ENCODE measurements at places on chromosomes 6 and 20.

DNA sequence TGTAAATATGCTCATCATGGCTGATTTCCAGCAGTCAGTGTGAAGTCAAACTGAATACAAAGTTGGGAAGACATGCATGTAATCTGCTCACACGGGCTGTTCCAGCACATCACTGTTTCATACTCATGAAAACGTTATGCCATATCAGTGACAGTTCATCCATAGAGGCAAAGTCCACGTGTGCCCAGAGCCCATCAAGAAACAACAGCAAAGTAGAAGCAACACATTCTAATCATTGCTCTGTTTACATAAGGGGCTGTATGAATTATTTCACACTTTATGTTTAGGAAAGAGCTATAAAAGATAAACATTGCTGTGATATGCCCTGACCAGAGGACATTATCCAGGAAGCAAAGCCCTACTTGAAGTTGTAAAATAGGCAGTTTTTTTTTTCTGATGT is 157.0 kb upstream of the ENPP5 start:
- DNase-seq, result no peak

GRCh38 chr6:11665604-11666326 is 112.8 kb downstream of the ADTRP start:
- DNase-seq, result no peak

DNA sequence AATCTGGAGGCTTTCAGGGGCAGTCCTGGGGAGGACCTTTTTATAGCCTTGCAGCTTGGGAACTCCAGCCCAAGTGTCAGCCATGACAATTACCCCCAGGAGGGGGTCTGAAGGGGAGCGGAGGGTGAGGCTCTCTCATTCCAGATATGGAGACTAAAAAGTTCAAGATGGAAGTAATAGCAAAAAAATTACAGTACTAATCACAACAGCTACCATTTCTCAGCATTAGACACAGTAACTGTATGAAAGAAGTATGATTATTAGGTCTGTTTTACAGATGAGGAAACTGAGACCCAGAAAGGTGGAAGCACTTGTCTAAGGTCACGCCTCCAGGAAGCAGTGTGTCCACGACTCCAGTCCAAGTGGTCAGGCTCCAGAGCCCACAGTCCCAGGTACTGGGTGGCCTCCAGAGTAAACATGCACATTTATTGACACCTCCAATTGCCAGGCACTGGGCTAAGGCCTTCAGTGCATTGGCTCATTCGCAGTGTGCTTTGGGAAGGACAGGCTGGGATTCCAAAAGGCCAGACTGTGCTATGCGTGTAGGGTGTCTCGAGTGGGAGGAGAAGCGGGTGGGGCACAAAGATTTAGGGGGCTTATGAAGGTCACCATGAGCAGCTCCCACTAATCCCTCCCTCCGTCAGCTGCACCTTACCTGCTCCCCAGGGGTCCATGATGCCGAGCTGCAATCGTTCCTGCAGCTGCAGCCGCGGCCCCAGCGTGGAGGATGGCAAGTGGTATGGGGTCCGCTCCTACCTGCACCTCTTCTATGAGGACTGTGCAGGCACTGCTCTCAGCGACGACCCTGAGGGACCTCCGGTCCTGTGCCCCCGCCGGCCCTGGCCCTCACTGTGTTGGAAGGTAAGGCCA is 2.3 kb downstream of the NRSN2 start:
- no peak for DNase-seq

- no peak for DNase-seq
These were observed 202.2 kb downstream of the SLC24A3 start for GRCh38 chr20:19414600-19414999.

- DNase-seq, result no peak
These were observed 25.0 kb downstream of the NDUFAF5 start for GRCh38 chr20:13809855-13810254.

DNA sequence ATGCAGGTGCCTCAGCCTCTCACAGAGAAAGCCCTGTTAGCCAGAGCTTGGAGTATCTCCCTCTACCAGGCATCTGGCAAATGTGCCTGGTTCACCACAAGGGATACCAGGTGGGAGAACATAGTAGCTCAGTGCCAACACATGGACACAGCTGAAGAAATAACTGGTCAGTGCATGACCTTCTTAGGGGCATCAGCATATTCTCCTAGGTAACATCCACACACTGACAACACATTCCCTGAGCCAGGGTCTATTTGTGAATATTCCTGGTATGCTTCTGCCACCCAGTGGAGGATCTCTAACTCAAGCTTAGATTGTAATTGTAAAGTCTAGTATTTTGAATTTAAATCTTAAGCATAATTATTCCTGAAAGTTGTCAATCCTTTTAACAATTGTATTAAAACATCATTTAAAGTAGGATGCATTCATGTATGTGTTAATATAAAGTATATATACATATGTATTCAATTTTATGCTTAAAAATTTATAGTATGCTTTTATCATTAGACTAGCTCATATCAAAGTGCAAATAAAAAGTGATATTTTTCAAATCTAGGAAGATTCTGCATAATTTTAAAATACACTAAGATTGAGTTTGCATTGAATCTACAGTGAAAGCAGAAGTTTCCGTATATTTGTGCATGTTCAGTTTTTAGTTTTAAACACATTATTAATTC is 45.3 kb upstream of the COL21A1 start:
- peak; percentile 88 for DNase-seq

DNA sequence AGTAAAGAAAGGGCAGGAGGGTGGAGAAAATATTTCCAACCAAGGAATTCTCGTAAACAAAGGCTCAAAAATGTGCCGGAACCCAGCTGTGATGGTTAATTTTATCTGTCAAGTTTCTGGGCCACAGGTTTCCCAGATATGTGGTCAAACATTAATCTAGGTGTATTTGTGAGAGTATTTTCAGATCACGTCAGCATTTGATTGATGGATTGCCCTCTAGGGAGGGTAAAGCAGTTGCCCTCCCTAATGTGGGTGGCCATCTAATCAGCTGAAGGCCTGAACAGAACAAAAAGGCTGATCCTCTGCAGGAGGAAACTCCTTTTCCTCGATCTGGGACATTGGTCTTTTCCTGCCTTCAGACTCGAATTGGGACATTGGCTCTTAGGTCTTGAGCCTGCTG is 298.7 kb upstream of the TCF21 start:
- no peak for DNase-seq

DNA sequence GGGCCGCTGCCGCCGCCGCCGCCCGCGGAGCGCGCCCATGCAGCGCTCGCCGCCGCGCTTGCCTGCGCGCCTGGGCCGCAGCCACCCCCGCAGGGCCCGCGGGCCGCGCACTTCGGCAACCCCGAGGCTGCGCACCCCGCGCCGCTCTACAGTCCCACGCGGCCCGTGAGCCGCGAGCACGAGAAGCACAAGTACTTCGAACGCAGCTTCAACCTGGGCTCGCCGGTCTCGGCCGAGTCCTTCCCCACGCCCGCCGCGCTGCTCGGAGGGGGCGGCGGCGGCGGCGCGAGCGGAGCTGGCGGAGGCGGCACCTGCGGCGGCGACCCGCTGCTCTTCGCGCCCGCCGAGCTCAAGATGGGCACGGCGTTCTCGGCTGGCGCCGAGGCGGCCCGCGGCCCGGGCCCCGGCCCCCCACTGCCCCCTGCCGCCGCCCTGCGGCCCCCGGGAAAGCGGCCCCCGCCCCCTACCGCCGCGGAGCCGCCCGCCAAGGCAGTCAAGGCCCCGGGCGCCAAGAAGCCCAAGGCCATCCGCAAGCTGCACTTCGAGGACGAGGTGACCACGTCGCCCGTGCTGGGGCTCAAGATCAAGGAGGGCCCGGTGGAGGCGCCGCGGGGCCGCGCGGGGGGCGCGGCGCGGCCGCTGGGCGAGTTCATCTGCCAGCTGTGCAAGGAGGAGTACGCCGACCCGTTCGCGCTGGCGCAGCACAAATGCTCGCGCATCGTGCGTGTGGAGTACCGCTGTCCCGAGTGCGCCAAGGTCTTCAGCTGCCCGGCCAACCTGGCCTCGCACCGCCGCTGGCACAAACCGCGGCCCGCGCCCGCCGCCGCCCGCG is 730 bp downstream of the INSM1 start:
- no peak for DNase-seq

DNA sequence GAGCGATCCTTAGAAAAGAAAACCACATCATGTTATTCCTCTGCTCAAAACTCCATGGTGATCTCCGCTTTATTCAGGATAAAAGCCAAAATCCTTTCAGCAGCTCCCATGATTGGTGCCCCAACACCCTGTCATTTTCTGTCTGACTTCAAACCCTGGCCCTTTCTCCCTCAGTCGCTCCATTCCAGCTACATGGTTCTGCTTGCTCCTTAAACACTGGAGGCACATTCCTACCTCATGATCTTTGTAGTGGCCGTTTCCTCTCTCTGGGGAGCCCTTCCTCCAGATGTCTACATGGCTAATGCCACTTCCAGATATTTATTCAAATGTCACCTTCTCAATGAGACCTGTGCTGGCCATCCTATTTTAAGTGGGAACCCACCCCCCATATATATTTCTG is 100.8 kb downstream of the CAP2 start:
- DNase-seq, result no peak

GRCh38 chr20:4779616-4780015 is 57.9 kb downstream of the PRND start:
- no peak for DNase-seq

GRCh38 chr20:6426287-6426891 is 303.6 kb upstream of the FERMT1 start:
- DNase-seq, result no peak

DNA sequence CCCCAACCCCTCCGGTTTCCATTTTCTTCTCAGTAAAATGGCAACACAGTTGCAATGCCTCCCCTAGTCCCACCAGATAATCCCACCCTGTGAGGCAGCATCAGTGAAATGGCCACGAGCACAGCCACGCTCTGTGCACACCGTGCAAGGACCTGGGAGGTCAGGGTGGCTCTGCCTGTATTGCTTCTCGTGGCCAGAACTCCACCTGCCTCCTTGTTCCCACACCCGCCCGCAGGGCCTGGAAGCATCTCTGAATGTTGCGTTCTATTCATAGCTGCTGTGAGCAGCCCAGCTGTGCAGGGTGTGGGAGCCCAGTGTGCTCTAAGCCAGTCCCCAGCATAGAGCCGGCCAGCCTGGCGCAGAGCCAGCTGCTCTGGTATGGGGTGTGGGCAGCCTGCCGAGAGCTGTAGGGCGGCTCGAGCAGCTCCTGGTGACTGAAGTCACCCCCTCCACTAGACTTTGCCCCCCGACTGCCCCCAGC is 161.1 kb downstream of the DLL1 start:
- no peak for DNase-seq

- no peak for DNase-seq
These were observed 11.4 kb downstream of the KIAA0408 start for GRCh38 chr6:127447780-127448179.

- DNase-seq, result no peak
These were observed 42.4 kb downstream of the PLAGL2 start for GRCh38 chr20:32164984-32165735.

DNA sequence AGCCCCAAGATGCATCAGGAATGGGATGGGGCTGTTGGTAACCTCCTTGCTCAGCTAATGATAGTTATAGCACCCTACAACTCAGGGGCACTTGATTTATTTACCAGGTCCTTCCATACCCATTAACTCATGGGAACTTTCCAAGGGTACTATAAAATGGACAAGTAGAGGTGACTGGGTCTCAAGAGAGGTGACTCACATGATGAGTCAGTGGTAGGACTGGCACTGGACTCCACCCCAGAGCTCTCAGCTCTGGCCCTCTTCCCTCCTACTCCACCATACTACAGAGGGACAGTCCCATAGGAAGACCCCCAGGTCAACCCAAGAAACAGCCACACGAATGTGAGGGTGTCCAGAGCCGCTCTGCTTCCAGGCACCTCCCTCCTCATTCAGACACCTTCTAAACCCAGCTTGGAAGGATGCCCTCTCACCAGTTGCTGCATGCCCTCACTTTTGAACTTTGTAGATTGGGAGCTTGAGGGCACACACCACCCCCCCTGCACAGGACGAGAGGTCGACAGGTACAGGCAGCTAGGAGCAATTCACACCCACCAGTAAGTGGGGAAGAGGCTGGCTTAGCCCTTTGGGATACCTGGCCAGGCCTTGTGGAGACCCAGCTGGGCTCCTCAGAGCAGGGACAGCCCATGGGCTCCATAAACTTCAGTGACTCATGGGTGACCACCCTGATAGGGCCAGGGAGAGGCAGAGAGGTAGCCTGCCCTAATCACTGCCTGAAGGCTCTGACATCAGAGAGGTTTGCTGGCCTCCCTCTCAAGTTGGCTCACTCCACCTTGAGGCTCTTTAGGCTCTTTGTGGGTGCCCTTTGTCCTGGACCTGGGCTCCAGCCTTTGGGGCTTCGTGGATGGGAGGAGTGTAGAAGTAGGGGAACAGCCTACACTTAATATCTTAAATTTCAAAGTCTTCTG is 81.6 kb upstream of the MLN start:
- peak; percentile 5 for DNase-seq

GRCh38 chr20:57079031-57080005 is 187.1 kb downstream of the BMP7 start:
- DNase-seq, result no peak

- DNase-seq, result no peak
These were observed 426.6 kb downstream of the PKHD1 start for GRCh38 chr6:51660767-51661166.

GRCh38 chr6:139372326-139373153 is 1.9 kb downstream of the CITED2 start:
- DNase-seq, result peak; percentile 43

GRCh38 chr6:84688141-84688873 is 76.1 kb downstream of the TBX18 start:
- no peak for DNase-seq

GRCh38 chr20:1825507-1825906 is 69.7 kb upstream of the SIRPA start:
- peak; percentile 11 for DNase-seq

GRCh38 chr6:5333658-5334057 is 72.3 kb downstream of the FARS2 start:
- DNase-seq, result no peak

DNA sequence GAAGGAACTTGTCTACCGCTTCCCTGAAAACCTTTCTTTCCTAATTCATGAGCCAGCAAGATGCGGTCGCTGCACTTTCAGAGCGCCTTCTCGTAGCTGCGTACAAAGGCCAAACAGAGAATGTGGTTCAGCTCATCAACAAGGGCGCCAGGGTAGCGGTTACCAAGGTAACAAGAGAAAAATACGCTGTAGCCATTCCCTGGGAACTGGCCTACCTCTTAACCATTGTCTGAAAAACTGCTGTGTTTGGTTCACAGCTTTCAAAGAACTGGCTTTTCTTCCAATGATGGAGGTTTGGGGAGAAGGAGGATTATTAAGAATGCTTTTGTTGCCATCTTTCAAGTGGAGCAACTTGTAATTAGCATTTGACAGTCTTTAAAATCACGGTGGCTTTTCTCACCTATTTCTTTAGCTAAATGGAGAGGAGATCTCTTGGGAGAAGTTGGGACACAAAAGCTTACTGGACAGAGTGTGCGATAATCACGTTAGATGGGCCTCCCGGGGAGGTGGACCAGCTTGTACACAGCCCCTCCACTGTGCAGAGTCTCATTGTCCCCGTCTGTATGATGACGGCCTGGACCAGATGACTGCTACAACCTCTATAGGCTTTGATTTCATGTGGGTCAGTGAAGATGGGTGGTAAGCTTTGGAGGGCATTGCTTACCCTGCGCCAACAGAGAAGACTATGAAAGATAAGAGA is 71.5 kb downstream of the LYRM2 start:
- DNase-seq, result no peak

GRCh38 chr6:143531720-143532499 is 20.4 kb upstream of the FUCA2 start:
- DNase-seq, result no peak

- DNase-seq, result no peak
These were observed 69.3 kb downstream of the CEBPB start for GRCh38 chr20:50259705-50260478.
